NCI-H510A treated with DMSO at 0.1 percent for 48 hours (cell line): ENCODE measurements at places on chromosomes 6 and 20.

- DNase-seq: no peak
These were observed 71.5 kb downstream of the DLGAP4 start for GRCh38 chr20:36377348-36378326.

DNA sequence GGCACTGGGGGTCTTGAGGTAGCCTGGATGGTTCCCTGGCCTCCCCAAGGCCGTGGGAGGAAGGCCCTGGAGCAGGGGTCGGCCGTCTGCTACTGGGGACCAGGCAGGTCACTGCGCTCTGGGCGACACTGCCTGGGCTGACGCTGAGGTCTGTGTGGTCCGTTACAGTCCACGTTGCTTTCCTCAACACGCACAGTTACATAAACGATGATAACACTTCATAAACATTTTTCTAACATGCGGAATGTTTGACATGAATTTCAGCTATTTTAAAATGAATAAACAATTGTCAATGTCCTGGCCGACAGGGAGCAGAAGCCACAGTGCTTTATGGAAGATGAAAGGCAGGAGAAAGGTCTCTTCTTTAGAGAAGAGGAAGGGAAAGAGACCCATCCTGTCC is 10.2 kb upstream of the RBBP8NL start:
- DNase-seq: no peak

GRCh38 chr6:82645536-82646230 is 282.1 kb downstream of the TPBG start:
- DNase-seq: no peak

GRCh38 chr20:41998539-41999341 is 380.6 kb upstream of the CHD6 start:
- DNase-seq: no peak

DNA sequence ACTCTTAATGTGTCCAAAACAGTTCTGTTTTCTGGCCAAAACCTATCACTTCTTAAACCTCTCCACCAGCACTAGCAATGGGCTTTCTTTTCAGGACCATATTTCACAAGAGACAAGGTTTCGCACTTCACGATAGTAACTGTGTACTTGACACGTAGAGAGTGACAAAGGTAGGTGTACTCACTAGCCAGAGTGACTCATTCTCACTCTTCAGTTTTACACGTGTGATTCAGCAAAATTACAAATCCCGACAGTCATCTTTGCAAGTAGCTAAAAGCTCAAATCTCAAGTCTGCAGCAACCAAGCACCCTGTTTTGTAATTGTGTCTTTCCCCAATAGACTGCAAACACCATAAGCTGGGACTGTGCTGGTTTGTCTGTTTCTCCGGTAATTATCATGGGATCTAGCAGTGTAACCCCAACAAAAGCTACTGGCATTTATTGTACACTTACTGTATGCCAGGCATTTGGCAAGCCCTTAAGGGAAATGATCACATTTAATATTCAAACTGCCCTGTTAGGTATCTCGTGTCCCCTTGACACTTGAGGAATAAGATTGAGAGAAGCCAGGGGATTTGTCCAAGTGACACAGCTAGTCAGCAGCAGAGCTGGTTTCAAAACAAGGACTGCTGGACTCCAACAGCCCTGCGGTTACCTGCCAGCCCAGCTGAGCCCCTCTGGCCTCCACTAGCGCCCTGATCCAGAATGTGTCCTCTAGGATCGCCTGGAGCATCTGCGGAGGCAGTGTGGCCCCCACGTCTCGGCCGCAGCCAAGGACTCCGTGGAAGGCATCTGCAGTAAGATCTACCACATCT is 9.9 kb downstream of the PCIF1 start:
- no peak for DNase-seq

GRCh38 chr6:127538750-127539264 is 19.7 kb upstream of the MTCL3 start:
- DNase-seq: no peak

DNA sequence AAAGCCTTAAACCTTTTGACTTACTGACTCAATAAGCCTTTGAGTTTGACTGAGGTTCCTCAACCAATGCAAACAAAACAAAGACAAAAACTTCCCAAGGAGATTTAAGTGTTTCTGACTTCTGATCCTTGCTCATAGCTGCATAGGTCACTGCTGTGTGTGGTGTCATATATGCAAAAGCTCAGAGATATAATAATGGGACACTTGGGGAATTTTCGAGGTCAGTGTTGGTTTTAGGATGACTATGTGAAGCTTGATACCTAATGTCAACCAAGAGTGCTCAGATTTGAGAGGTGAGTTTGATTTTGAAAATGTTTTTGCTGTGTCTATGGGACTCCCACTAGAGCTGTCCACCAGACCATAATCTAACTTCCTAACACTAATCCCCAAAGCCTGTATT is 26.2 kb downstream of the ZKSCAN8 start:
- DNase-seq: no peak

DNA sequence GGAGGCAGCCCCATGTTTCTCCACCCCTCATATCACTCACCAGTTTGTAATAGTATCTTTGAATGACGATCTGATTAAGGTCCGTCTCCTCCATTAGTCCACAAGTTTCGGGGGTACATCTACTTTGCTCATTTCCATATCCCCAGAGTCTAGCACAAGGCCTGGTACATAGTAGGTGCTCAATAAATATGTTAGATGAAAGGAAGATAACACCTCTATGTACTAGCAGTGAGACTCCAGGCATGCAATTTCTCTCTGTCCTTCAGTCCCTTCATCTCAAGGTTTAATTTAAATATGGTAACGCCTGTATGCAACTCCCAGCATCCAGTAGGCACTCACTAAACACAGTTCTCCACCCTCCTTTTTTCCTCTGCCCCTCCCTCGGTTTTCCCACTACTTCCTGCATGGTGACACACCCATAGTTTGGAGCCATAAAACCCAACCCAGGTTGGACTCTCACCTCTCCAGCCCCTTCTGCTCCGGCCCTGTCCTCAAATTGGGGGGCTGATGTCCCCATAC is 461 bp upstream of the HNF4A start:
- no peak for DNase-seq

GRCh38 chr6:162053084-162053483 is 674.5 kb downstream of the PRKN start:
- DNase-seq: no peak

DNA sequence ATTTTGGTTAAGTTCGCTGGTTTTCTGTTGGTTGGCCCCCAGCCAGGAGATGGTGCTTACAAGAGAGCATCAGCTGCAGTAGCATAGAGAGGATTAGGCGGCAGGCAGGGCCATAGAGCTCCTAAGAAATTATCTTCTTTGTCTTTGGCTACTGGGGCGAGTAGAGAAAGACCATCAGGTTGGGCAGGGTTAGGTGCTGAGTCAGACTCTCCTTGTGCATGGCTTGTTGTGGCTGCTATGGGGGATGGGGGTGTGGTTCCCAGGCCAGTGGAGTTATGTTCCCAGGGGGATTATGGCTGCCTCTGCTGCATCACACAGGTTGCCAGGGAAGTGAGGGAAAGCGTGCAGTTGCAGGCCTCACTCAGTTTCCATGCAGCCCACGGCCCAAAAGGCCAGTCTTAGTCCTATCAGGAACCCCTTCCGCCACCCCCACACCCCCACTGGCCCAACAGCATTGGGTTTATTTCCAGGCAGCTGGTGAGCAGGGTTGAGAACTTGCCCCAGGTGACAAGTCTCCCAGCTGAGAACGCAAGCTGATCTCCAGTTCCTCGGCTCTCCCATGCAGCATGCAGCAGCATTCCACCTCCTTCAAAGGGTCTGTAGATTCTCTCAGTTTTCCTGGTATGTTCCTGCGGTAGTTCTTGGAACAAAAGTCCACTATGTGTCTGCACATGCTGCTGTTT is 243.7 kb downstream of the UTRN start:
- no peak for DNase-seq

DNA sequence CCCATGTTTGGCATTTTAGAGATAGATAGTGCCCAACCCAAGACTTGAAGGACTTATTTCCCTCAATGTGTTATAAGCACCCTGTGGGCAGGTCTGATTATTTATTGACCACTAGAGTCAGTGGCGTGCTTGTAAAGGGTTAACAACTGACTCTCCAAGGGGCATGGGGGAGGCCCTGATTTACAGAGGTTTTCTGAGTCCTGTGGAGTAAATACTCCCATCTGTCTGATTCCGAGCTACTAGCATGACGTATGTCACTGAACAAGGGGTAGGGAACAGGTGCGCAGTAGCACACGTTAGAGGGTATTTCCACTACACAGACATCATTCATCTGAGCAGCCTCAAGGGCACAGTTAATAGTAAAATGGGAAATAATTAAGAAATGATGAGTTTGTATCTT is 17.4 kb upstream of the TRAM2 start:
- no peak for DNase-seq

- no peak for DNase-seq
These were observed 108.0 kb upstream of the MOCS1 start for GRCh38 chr6:40042232-40042631.

DNA sequence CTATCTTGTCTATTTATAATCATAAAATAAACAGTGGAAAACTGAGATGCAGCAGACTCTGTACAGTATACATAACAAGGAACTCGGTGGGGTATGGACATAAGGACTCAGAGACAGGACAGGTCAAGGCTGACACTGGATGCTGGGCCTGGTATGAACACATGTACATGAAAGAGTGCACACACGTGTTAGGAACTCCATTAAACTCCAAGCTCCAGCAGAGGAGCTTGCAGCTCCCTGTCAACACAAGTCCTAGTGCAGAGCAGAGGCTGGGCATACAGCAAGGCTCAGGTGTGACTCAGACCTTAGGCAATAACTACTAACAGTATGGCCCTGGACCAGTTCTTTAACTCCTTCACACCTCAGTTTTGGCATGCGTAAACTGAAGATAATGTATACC is 17.1 kb downstream of the NAPB start:
- DNase-seq: no peak

GRCh38 chr20:375265-375889 is 5.2 kb upstream of the TRIB3 start:
- no peak for DNase-seq

- no peak for DNase-seq
These were observed 119.6 kb upstream of the RNF24 start for GRCh38 chr20:4134861-4135379.

DNA sequence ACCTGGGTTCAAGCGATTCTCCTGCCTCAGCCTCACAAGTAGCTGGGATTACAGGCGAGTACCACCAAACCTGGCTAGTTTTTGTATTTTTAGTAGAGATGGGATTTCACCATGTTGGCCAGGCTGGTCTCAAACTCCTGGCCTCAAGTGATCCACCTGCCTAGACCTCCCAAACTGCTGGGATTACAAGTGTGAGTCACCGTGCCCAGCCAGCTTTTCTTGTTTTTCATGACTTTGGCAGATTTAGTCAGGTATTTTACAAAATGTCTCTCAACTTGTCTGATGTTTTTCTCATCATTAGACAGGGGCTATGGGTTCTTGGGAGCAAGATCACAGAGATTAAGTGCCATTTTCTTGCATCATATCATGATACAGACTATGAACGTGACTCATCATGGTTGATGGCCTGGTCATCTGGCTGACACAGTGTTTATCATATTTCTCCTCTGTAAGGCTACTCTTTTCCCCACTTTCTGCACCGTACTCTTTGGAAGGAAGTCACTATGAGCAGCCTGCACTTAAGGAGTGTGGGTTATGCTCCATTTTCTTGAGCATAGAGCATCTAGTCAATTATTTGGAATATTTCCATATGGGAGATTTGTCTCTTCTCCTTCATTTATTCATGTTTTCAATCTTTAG is 67.8 kb downstream of the RNF182 start:
- no peak for DNase-seq

DNA sequence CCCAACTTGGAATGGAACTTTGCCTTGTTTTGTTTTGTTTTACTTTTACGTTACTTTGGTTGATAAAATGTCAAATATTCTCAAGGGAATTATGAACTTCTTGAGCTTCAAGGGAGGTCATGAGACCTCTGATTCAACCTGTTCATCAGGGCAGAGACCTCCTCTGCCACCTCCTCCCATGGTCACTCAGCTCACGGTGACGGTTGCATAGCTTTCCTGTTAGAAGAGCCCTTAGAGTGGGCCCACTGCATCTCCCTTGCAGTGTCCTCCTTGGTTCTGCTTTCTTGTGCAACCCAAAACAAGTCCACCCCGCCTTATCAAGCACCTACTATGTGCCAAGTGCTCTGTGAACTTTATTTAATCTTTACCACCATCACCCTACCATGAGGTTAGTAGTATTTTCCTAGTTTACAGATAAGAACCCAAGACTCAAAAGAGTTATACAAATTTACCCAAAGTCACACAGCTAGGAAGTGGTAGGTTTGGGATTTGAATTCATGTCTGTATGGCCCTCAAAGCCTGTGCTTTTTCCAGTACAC is 15.5 kb downstream of the TM9SF4 start:
- no peak for DNase-seq

- no peak for DNase-seq
These were observed 604.7 kb downstream of the RFPL4B start for GRCh38 chr6:112951829-112952228.

GRCh38 chr6:113076816-113077215 is 729.7 kb downstream of the RFPL4B start:
- DNase-seq: no peak

- DNase-seq: no peak
These were observed 14.9 kb upstream of the BTN1A1 start for GRCh38 chr6:26485112-26485780.

- DNase-seq: no peak
These were observed 9.1 kb downstream of the PAX1 start for GRCh38 chr20:21714297-21715192.

DNA sequence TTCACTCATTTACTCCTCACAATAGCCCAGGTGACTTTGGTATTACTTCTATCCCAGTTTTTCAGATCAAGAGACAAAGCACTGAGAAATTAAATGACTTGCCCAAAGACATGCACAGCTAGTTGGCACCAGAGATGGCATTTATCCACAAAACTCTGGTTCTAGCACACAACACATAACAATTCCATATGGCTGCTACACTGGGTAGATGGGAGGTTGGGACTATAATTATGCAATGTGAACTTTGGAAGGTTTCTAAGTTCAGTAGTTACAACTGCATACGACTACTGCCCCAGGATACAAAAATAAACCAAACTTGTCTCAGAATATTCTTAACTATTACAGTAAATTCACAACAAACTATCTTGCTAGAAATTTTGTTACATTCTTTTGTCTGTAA is 54.2 kb upstream of the MLIP start:
- DNase-seq: no peak

GRCh38 chr6:74997646-74998045 is 208.2 kb downstream of the COL12A1 start:
- DNase-seq: no peak

DNA sequence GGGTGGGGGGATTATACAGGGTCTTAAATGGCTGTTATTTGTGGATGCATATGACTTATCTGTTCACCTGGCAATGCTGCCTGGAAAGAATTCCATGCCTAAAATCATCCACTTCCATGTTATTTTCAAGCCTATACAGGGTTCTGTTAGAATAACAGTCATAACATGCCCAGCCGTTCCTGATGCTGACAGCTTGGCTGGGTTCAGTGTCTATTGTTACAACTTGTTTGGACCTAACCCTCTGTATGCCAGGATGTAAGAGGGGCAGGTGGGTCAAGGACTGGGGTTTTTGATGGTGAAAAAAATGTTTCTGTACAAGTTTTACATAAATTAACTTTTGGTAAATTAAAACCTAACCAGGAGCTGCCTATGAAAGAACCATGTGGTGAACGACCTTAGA is 79.8 kb downstream of the GINS1 start:
- DNase-seq: no peak

GRCh38 chr20:10523443-10523842 is 88.3 kb downstream of the SLX4IP start:
- peak; percentile 70 for DNase-seq

GRCh38 chr6:35919085-35919826 is 1.6 kb downstream of the SRPK1 start:
- peak; percentile 63 for DNase-seq

- no peak for DNase-seq
These were observed 38.6 kb downstream of the ASXL1 start for GRCh38 chr20:32396646-32397160.
